ENCODE measurements at places on chromosomes 6 and 20.

DNA sequence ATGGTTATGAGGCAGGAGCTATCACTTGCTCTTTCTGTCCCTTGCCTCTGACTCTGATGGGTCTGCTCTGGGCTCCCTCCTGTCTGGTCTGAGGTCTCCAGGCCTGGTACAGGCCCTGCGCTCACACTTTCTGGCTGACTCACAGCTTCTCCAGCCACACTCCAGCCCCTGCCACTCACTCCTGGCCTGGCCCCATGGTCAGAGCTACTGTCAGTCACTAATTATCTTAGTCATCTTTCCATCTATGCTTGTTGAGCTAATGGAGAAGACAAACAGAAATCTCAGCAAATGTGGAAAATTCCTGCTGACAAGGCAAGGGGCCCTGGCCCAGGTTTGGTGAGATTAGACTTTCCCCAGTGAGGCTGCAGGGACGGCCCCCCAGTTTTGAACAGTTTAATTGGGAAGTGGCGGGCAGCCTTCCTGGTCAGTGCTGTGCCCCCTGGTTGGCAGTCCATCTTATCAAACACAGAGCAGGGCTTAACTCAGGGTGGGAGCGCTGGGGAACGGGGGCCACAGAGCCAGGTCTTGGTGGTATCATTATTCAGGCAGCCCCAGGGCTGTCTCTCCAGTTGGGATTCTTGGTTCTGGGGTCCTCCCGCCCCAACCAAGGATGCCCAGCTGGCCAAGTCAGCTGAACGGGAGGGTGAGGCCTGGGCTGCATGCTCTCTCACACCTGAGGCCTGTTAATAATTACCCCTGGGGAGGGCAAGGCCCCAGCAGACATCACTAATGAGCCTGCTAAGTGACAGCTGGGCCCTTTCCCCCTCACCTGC is 63.4 kb downstream of the VEGFA start:
- DNase-seq: no peak

GRCh38 chr6:136950436-136951126 is 28.5 kb downstream of the SLC35D3 start:
- DNase-seq: no peak

- peak; percentile 35 for DNase-seq
These were observed 517 bp downstream of the ACTL10 start for GRCh38 chr20:33667245-33667675.

DNA sequence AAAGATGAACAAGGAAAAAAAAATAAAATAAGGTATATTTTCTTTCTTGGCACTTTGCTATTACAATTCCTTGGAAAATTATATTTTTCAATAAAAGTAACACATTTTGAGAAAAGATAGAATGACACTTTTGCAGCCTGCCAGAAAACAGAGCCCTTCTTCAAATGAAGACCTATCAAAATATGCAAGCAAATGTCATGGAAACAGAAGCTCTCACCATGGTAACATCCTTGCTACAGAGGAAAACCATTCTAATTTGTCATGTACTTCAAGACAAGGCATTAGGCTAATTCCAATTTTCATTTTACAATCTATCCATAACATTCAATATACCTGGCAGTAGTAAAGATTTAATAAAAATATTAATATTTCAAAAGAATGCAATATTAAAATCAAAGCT is 177.9 kb downstream of the RNGTT start:
- no peak for DNase-seq

DNA sequence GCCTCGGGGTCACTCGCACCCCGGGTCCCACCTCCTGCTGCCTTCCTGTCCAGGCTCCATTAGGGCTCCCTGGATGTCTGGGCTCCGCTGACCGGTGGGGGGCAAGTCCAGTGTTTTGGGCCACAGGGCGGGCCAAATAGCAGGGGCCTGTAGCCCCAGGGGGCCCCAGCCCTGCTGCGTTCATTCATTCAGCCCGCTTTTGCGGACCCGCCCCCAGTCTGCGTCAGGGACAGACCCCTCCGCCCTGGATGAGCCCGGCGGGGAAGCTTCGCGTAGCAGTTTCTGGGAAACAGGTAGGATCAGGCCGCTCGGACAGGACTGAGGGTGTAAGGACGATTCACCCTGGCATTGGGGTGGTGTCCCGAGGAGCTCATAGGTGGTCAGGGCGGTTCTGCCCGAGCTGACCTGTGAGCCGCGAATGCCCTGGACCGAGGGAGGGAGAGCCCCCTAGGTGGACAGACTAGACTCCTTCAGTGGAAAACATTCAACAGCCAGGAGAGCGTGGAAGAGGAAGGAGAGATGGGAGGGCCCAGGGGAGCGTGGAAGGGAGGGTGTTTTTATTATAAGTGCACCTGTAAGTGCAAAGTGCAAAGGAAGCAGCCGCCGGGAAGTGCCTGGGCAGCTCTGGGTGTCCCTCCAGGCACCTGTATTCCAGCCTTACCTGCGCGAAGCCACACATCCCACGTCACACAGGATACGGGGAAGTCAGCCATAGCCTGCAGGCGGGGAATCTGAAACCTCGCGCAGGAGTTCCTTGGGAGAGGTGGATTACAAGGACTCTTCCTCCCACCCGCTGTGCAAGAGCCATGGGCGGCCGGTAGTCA is 662 bp downstream of the ENTPD6 start:
- DNase-seq: no peak

- no peak for DNase-seq
These were observed 240.3 kb downstream of the TPBG start for GRCh38 chr6:82603871-82604270.

DNA sequence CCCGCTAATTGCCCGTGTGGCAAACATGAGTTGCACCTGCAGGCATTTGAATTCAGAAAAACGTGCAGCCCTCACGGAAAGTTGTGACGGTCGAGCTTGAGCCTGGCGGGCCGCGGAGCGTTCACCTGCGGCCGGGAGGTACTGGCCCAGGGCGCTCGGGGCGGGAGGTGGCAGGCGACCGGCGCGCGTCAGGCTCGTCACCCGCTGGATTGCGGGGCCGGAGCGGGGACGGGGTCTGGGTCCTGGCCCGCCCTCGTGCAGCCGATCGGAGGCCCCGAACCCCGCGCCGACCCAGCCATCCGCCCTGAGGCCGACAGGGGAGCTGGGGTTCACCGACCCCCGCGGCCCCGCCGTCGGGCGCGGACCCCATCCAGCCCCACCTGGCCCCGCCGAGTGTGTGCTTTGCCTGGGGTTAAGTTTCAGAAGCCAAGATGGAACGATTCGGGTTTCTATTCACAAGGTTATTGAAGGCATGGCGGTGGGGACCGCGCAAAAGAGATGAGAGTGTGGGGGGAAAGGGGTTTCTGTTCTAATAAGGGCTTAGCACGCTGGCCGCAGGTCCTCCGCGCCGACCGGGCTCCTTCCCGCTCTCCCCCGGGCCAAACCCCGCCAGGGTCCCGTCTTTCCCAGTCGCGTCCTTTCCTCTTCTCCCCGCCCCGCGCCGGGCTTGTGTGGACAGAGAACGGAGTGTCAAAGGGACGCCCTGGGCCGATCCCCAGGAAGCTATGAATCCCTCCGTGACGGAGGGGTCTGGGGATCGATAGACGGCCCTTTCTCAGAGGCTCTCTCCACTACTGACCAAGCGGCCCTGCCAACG is 1.6 kb upstream of the HEY2 start:
- DNase-seq: no peak

DNA sequence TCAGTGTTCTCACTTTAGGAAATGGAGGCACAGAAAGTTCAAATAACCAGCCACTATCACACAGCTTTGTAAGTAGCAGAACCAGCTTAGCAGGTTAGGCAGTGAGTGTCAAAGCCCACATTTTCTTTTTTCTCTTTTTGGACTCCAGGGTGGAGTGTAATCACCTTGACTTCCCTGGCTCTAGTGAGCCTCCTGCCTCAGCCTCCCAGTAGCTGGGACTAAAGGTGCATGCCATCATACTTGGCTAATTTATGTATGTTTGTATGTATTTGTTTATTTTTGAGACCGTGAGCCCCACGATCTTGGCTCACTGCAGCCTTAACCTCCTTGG is 7.8 kb upstream of the NCOA3 start:
- no peak for DNase-seq

DNA sequence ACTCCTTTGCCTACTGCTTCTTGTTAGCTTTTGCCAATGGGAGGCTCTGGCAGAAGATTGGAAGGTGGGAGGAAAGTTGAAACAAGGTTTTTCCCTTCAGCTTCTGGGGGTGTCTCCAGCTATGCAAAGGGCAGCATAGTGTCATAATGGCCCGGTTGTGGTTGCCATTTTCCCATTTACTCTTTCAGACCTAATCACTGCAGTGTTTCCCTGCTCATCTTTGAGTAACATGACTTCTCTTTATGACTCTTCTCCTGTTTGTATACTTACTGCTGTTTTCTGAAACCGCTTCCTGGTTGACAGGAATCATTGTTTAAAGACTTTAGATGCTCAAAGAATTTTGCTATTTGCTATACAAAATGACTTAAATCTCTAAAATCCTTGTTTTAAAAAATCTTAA is 19.9 kb downstream of the NRN1 start:
- DNase-seq: no peak

DNA sequence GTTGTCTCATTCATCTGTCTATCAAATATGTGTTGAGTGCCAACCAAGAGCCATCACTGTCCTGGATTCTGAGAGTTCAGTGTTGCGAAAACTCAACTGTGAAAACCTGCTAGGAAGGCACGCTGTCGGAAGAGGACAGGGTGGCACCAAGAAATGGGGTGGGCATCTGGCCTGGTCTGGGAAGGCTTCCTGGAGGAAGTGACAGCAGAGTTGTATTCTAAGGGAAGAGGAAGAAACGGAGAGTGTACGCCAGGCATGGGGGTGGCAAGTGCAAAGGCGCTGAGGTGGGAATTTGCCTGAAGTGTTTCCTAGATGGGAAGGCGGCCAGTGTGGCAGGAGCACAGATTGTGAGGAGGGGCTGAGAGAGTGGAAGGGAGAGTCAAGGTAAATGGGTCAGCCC is 91.2 kb downstream of the ANKRD60 start:
- DNase-seq: no peak

DNA sequence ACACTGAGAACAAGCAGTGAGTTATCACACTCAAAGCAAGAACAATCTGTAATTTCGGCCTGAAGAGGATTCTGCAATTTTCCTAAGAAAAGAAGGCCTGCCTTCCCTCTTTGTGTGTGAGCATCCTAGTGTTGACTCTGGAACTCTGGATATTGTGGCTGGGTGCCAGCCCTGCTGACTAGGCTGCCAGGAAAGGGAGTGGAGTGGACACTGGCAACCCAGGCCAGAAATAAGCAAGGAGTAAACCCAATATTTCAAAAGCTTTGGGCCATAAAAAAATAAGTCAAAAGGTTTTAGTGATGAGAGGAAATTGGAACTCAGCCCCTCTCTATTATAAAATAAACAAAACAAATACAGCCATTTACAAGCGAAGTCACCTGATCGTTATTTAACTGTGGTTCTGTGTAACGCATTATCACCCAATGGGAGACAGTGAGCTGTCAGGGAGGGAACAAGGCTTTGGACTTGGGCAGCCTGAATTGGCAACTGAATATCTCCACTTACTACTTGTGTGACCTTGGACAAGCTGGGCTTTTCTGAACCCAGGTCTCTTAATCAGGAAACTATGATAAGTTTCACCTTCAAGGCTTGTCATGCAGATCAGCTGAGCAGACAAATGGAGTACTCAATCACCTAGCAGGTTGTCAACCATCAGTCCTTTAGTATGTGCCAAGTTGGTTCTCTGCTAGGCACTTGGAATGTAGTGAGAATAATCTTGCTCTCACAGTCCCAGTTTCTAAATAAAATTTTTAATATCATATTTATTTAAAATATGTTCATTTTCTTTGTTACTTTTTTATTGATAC is 196.2 kb downstream of the PAX1 start:
- DNase-seq: no peak

DNA sequence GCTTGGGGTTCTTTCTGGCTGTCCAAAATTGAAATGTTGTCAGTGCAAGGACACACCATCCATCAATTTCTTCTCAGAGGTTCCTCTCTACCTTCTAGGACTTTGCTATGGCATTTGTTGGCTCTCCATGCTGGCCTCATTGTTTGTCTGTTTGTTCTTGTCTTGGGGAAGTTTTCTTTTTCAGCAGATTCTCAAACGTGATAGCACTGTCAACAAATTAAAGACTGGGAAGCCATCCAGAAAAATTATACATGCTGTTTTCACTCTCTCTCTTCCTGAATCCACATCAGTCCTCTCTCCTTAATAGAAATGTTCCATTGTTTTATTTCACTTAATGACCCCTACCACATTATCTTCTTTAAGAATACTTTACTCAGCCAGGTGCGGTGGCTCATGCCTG is 130.4 kb downstream of the PCSK2 start:
- DNase-seq: no peak

DNA sequence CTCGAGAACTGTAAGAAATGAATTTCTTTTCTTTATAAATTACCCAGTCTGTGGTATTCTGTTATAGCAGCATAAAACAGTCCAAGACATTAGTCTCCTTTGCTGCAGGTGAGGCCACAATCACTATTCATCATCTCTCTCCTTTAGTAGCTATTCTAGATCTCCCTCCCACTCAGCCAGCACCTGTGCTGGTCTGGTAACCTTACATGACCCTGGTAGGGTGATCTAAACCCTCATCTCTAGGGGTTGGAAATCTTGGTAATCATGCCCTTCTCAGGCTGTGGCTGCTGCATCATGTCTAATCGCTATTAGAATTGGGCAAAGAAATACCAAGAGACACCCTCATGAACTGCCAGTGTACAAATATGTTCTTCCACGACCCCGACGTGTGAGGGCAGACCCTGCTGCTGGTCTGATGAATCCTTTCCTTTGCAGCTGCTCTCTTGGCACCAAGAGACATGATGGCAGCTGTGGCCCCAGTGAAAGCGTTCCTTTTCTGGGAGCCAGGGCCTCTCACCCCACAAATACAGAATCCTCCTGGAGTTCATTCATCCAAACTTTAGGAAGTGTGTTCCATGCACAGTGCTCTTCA is 23.0 kb upstream of the IGF2R start:
- DNase-seq: no peak

- DNase-seq: no peak
These were observed 34.1 kb downstream of the CDS2 start for GRCh38 chr20:5160882-5161281.

GRCh38 chr6:161161889-161162624 is 111.8 kb downstream of the AGPAT4 start:
- no peak for DNase-seq

DNA sequence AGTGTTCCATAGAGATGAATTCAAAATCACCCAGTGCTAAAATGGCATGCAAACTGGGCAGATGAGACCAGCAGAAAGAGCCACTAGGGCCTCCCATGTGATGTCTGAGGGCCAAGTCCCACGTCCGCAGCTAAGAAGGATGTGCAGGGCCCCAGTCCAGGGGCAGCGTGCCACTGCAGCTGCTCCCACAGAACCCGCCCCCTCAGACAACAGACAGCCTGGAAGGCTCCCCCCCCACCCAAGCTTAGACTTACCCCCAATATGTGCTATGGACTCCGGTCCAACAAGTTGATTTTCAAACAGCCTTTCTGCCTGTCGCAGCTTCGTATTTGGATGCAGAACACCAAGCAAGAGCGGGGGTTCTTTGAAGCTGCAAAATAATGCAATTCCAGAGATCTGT is 14.0 kb downstream of the APMAP start:
- no peak for DNase-seq

- DNase-seq: no peak
These were observed 10.0 kb downstream of the GMPR start for GRCh38 chr6:16248271-16248853.

GRCh38 chr6:124968401-124968800 is 6.2 kb downstream of the RNF217 start:
- DNase-seq: no peak

GRCh38 chr20:25394276-25394675 is 3.6 kb upstream of the ABHD12 start:
- no peak for DNase-seq
